ENCODE measurements at places on chromosomes 13 and 19.

DNA sequence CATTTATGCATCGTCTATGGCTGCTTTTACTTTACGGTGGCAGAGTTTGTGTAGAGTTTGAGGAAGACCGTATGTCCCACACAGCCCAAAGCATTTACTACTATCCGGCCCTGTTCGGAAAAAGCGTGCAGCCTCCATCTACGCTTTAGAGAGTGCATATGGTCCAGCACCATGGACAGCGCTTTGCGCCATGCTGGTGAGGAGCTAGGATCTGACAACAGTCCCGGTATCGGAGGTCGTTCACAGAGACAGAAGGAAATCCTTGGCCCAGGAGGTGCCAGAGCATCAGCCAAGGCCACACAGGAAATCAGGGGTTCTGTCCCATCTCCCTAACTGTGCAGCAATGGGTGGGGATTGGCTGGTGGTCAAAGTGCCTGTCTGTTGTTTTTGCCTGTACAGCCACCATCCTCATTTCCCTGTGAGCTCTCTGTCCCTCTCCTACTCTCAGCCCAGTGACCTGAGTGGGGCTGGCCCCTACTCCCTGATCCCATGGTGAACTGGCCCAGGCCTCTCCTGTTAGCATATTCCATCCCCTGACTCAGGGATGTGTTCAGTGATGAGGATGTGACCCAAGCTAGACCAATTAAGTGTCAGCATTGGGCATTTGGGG is 16.2 kb upstream of the PRODH2 start:
- no peak for DNase-seq

GRCh38 chr13:114000151-114001040 is 26.5 kb upstream of the C13orf46 start:
- DNase-seq: no peak

GRCh38 chr19:30056580-30056979 is 114.5 kb downstream of the URI1 start:
- no peak for DNase-seq

GRCh38 chr13:110916301-110917142 is 1.7 kb upstream of the ANKRD10 start:
- DNase-seq: no peak

- DNase-seq: no peak
These were observed 924 bp downstream of the TNFSF13B start for GRCh38 chr13:108270442-108270841.

DNA sequence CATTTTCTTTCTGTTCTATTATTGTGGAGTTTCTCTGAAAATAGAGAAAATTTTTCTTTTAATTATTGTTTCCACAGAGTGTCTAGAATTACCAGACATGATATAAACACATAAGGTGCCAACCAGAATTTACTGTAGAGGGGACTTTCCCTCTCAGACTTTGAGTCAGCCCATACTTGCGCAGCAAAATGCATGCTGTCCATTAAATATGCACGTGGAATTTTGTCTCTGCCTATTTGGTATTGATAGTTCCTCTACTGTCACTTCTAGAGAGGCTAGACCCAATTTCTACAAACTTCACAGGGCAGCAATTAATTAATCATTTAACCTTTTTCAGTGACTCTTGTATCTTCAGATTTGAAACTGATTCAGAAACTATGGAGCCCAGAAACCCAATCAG is 8.9 kb downstream of the ZNF93 start:
- DNase-seq: no peak

DNA sequence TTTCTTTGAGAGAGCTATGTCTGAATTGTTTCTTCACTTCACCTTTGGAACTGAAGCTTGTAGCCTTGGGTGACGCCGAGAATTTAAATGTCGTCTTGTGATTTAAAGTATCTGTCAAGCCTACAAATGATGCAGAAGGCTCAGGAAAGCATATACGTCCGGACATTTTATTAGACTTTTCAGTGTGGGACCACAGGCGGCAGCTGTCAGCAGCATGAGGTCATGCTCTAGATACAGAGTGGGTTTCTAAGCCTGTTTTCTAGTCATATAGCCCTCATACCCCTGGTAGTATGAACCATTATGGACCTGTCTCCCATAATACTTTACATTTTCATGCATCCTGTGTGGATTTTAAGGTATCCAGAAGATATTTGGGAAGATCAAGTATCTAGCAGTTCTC is 212.3 kb downstream of the ATP8A2 start:
- DNase-seq: no peak

GRCh38 chr13:74406420-74406819 is 272.2 kb upstream of the KLF12 start:
- no peak for DNase-seq

Data from DMS79 treated with DMSO at 0.1 percent for 48 hours (cell line).